Chondrocyte (in vitro differentiated cells): ENCODE measurements at places on chromosomes 7 and 10. TPM values are rescaled to one million over a fixed set of nuclear protein-coding genes. Genes with fewer than 3 reads are reported as not detected.

The CALY gene
- total RNA-seq = 7.3 to 13.5 TPM (median 8.9 TPM) in 3 replicates

The MALRD1 gene
- 0.27 to 1.3 TPM in 2 of 3 replicates, not detected in the other for total RNA-seq

The GPR26 gene
- total RNA-seq = not detected in 3 replicates

The AVPI1 gene
- total RNA-seq = 5.1 to 7.7 TPM (median 6.5 TPM) in 3 replicates

The MKX gene
- 19.2 to 28.8 TPM (median 22.1 TPM) in 3 replicates for total RNA-seq

The INHBA gene
- 581 to 610 TPM (median 601 TPM) in 3 replicates for total RNA-seq

The CDH23 gene
- total RNA-seq = not detected in 3 replicates

The UCMA gene
- not detected in 3 replicates for total RNA-seq

The HOXA11 gene
- not detected in 3 replicates for total RNA-seq

The CALML3 gene
- not detected in 3 replicates for total RNA-seq

The TUBAL3 gene
- not detected in 3 replicates for total RNA-seq

The SCIN gene
- 0.65 to 2.6 TPM (median 0.82 TPM) in 3 replicates for total RNA-seq

The BBIP1 gene
- 22.2 to 26.4 TPM (median 25.0 TPM) in 3 replicates for total RNA-seq

The TMEM130 gene
- total RNA-seq = 19.3 to 19.7 TPM (median 19.3 TPM) in 3 replicates

The SEMA3E gene
- total RNA-seq = 3.7 to 10.1 TPM (median 5.1 TPM) in 3 replicates

The KLF6 gene
- 201 to 355 TPM (median 330 TPM) in 3 replicates for total RNA-seq

The PON1 gene
- total RNA-seq = not detected in 3 replicates

The SPDYE9 gene
- not detected in 3 replicates for total RNA-seq

The NRG3 gene
- not detected in 3 replicates for total RNA-seq

The ZDHHC16 gene
- 50.4 to 64.8 TPM (median 53.0 TPM) in 3 replicates for total RNA-seq

The PRKCQ gene
- total RNA-seq = 0.13 to 0.15 TPM in 2 of 3 replicates, not detected in the other

The ZNF488 gene
- 0.10 to 1.1 TPM (median 0.17 TPM) in 3 replicates for total RNA-seq

- H3K36me3 ChIP-seq = no peaks in the 10 kb centered on the region
- peaks cover 11% of the 10 kb centered on the region for H3K27me3 ChIP-seq
- no peak overlapping the region for H3K27ac ChIP-seq
- no peak for DNase-seq
- no peak overlapping the region for H3K4me3 ChIP-seq
Measured at GRCh38 chr10:121127151-121127906, 276.2 kb downstream of the WDR11 start.

- H3K27ac ChIP-seq = no peak overlapping the region
- H3K36me3 ChIP-seq = no peaks in the 10 kb centered on the region
- no peaks in the 10 kb centered on the region for H3K27me3 ChIP-seq
- H3K4me3 ChIP-seq = no peak overlapping the region
- no peaks in the 10 kb centered on the region for H3K4me1 ChIP-seq
Measured at GRCh38 chr10:8489823-8490222, 435.3 kb downstream of the GATA3 start.

GRCh38 chr7:113562242-113562641 is 356.6 kb downstream of the PPP1R3A start:
- H3K27ac ChIP-seq = no peak overlapping the region
- no peaks in the 10 kb centered on the region for H3K4me1 ChIP-seq
- H3K36me3 ChIP-seq = no peaks in the 10 kb centered on the region
- no peak for DNase-seq
- H3K27me3 ChIP-seq = peaks cover 2% of the 10 kb centered on the region

DNA sequence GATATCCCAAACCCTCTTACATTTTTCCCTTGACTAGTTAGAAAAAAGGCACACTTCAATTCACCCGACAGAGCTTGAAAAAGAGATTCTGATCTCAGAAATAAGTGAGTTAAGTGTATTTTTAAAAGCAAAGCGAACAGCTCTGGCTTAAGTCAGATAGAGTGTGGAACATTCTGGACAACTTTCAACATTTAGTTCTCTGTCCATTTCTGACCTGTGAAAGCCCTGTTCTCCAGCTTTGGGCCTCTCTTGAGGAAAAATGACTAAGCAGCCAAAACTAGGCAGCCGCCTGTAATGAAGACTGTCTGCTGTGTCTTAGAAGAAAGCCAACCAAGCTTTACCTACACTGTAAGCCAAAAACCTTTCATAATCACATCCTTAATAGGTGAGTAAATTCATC is 50.5 kb downstream of the CDK6 start:
- H3K4me1 ChIP-seq = peaks cover 82% of the 10 kb centered on the region
- no peak for DNase-seq
- peaks cover 10% of the 10 kb centered on the region for H3K36me3 ChIP-seq
- no peak overlapping the region for H3K4me3 ChIP-seq

- H3K4me3 ChIP-seq = no peak overlapping the region
- no peak for DNase-seq
- H3K27me3 ChIP-seq = peaks cover 6% of the 10 kb centered on the region
- H3K27ac ChIP-seq = no peak overlapping the region
- peaks cover 6% of the 10 kb centered on the region for H3K4me1 ChIP-seq
Measured at GRCh38 chr10:53598914-53599313, 826.3 kb upstream of the MBL2 start.

- DNase-seq = no peak
- peaks cover 30% of the 10 kb centered on the region for H3K4me1 ChIP-seq
- H3K36me3 ChIP-seq = peaks cover 2% of the 10 kb centered on the region
- no peaks in the 10 kb centered on the region for H3K27me3 ChIP-seq
- H3K4me3 ChIP-seq = no peak overlapping the region
Measured at GRCh38 chr10:21689881-21690280, 155.8 kb downstream of the MLLT10 start.

GRCh38 chr7:70838292-70838907 is 293.5 kb upstream of the GALNT17 start:
- H3K4me3 ChIP-seq = no peak overlapping the region
- H3K36me3 ChIP-seq = peaks cover 2% of the 10 kb centered on the region
- peaks cover 4% of the 10 kb centered on the region for H3K4me1 ChIP-seq
- no peak for DNase-seq
- H3K27ac ChIP-seq = no peak overlapping the region

- no peak for DNase-seq
- H3K27ac ChIP-seq = no peak overlapping the region
- H3K4me3 ChIP-seq = no peak overlapping the region
- no peaks in the 10 kb centered on the region for H3K4me1 ChIP-seq
- no peaks in the 10 kb centered on the region for H3K36me3 ChIP-seq
Measured at GRCh38 chr7:37709631-37710509, 26.3 kb downstream of the GPR141 start.

- H3K4me1 ChIP-seq = peaks cover 10% of the 10 kb centered on the region
- H3K36me3 ChIP-seq = peaks cover 2% of the 10 kb centered on the region
- H3K4me3 ChIP-seq = no peak overlapping the region
Measured at GRCh38 chr10:7305053-7305452, 105.8 kb downstream of the SFMBT2 start.

DNA sequence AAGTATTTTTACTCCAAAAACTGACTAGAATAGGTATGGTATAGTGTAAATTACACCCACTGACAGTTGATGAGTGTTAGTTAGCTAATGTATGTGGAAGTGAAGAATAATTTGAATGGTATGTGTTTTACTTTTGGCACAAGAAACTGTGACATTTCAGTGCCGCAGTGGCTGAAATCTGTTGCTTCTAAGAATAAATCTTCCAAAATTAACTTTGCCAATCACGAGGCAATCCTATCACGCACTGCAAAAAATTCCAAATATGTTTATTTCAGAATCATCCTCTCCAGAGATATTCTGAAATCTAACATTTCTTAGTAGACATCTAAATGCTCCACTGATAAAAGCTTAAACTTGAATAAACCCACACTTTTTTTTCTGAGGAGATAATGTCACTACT is 61.2 kb downstream of the PCLO start:
- no peaks in the 10 kb centered on the region for H3K36me3 ChIP-seq
- DNase-seq = no peak
- H3K27me3 ChIP-seq = no peaks in the 10 kb centered on the region
- H3K4me3 ChIP-seq = peak overlapping the region; percentile 13

DNA sequence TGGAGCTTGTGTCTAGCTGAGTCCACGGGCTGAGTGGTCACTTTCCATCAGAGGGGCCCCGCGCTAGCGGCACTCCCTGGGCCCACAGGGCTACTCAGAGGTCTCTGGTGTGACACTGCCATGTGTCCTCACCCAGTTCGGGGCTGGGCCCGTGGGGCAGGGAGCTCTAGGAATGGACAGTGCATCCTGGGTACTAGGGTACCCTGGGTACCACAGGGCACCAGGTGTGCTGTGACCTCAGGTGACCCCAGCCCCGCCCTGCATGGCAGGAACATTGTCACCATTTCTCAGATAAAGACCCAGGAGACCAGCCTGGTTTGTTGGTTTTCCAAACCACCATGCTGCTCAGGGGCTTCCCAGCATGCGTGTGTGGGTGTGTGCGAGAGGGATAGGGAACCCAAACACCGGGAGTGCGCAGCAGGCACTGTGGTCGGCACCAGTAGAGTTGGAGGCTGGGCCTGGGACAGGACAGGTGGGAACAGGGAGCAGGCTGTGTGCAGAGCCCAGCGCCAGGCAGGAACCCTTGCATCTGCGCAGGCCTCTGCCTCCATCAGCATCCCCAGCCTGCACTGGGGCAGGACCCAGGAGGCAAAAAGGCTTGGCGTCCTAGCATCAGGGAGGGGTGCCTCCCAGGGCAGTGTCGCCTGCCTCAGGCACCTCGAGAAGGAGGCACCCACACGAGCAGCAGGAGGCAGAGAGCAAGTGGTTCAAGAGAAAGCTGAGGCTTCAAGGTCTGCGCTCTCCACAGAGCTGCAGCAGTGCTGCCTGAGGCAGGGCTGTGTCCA is 19.4 kb upstream of the CSGALNACT2 start:
- no peaks in the 10 kb centered on the region for H3K36me3 ChIP-seq
- no peak overlapping the region for H3K27ac ChIP-seq
- H3K4me1 ChIP-seq = peaks cover 13% of the 10 kb centered on the region
- peak; percentile 84 for DNase-seq

GRCh38 chr10:87519582-87519981 is 14.9 kb downstream of the MINPP1 start:
- no peak for DNase-seq
- H3K36me3 ChIP-seq = peaks cover 22% of the 10 kb centered on the region
- H3K4me1 ChIP-seq = peaks cover 10% of the 10 kb centered on the region
- no peak overlapping the region for H3K27ac ChIP-seq
- H3K27me3 ChIP-seq = no peaks in the 10 kb centered on the region
- H3K4me3 ChIP-seq = no peak overlapping the region

DNA sequence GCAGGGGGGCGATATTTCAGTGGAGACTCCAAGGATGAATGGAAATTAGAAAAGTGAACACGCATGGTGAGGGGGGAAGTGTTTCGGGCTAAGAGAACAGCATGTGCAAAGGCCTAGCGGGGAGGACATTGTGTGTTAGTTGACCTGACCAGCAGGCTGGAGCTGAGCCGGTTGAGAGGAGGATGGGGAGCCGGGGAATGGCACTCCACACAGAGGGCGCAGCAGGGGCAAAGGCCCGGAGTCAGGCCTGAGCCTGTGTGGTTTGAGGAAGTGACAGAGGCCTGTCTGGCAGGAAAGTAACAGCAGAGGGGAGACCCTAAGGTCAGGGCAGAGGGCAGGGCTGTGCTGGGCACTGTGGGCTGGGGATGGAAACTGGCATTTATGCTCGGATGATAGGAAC is 83.2 kb upstream of the ZNF479 start:
- peaks cover 14% of the 10 kb centered on the region for H3K36me3 ChIP-seq
- no peak overlapping the region for H3K27ac ChIP-seq
- no peaks in the 10 kb centered on the region for H3K27me3 ChIP-seq

- H3K27me3 ChIP-seq = no peaks in the 10 kb centered on the region
- DNase-seq = no peak
- H3K27ac ChIP-seq = no peak overlapping the region
- H3K4me3 ChIP-seq = no peak overlapping the region
- H3K36me3 ChIP-seq = no peaks in the 10 kb centered on the region
- no peaks in the 10 kb centered on the region for H3K4me1 ChIP-seq
Measured at GRCh38 chr10:105797234-105797890, 1156.3 kb downstream of the SORCS3 start.

DNA sequence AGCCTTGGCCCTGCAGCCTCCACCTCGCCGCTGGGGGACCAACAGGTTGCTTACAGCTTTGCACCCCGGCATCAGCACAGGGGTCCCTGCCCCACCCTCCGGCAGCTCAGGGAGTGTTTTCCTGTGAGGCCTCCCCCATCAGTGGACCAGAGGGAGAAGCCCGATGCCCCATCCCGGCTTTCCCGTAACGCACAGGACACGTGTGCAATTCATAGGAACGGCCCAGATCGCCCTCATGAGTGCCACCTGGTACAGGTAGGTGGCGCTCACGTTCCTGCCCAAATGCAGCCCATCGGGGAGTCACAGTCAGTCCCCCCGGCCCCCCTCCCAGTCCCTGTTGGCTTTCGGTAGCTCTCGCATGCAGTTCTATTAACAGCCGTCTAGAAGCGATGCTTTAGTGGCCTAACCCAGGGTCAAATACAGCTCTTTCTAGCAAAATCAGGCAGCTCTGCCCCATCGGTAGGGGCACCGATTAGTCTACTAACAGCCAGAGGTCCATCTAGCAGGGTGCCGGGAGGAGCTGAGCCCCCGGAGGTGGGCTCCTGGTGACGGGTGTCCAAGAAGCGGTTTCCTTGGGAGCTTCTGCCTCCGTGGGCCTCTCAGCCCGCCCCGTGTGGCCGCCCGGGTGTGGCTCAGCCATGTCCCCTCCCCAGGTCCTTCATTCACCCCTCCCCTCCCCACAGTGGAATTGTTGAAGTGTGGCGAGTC is 48.4 kb upstream of the GTF2IRD1 start:
- H3K27me3 ChIP-seq = no peaks in the 10 kb centered on the region
- peak; percentile 86 for DNase-seq
- H3K4me1 ChIP-seq = no peaks in the 10 kb centered on the region
- H3K27ac ChIP-seq = no peak overlapping the region
- H3K4me3 ChIP-seq = no peak overlapping the region

GRCh38 chr7:1854866-1855724 is 185.0 kb downstream of the ELFN1 start:
- H3K27ac ChIP-seq = no peak overlapping the region
- no peak overlapping the region for H3K4me3 ChIP-seq
- peak; percentile 81 for DNase-seq
- H3K4me1 ChIP-seq = no peaks in the 10 kb centered on the region
- no peaks in the 10 kb centered on the region for H3K27me3 ChIP-seq
- no peaks in the 10 kb centered on the region for H3K36me3 ChIP-seq

DNA sequence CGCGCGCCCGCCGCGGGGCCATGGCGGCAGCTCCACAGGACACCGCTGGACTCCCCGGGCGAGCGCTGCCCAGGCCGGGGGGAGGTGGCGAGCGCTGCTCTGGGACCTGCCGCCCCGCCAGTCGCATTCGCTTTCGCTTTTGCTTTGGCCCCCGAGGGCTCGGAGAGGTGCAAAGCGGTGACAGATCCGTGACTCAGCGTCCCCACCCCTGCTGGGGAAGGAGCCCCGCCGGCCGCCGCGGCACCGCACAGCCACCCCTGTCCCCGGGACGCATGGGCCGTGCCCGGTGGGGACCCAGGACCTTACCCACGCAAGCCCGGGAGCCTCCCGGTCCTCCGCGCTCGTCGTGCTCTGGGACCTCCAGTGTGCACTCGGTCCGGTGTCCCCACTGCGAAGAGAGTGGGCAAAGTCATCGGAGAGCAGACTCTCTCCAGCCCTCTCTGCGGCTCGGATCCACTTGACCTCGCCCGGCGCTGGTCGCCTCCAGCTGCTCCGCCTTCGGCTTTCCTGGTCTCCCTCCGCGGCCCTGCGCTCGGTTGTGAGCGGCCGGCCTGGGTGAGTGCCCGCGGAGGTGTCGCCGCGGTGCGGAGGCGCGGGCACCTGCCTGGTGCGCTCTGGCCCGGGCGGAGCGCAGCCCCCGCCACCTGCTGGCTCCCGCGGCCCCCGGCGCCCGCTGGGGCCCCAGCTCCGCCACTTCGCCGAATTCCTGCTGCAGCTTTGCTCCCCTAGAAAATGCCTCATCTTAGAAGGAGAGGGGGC is at the start of gene IL15RA:
Gene IL15RA, minus strand, starts transcription at position 73 of the 759 bp plus-strand sequence. Its CDS starts 51 bp downstream, at position 22.
- peak within 1 kb of the TSS; percentile 41 for H3K27ac ChIP-seq
- peaks cover 14% of the 10 kb centered on the region for H3K27me3 ChIP-seq
- H3K4me1 ChIP-seq = peaks cover 10% of the 10 kb centered on the region
- no peak for DNase-seq

GRCh38 chr7:105532709-105533460 is 884 bp downstream of the RINT1 start:
- peak overlapping the region; percentile 93 for H3K4me3 ChIP-seq
- H3K27me3 ChIP-seq = no peaks in the 10 kb centered on the region
- H3K36me3 ChIP-seq = peaks cover 2% of the 10 kb centered on the region

- H3K27me3 ChIP-seq = no peaks in the 10 kb centered on the region
- peaks cover 18% of the 10 kb centered on the region for H3K4me1 ChIP-seq
- H3K27ac ChIP-seq = no peak overlapping the region
Measured at GRCh38 chr7:1920266-1920681, 250.2 kb downstream of the ELFN1 start.
